CD4-positive, alpha-beta T cell treated with Interleukin-12 subunit alpha and Interleukin-12 subunit beta, for 1 hour (primary cell): ENCODE measurements at places on chromosomes 11 and 22.

DNA sequence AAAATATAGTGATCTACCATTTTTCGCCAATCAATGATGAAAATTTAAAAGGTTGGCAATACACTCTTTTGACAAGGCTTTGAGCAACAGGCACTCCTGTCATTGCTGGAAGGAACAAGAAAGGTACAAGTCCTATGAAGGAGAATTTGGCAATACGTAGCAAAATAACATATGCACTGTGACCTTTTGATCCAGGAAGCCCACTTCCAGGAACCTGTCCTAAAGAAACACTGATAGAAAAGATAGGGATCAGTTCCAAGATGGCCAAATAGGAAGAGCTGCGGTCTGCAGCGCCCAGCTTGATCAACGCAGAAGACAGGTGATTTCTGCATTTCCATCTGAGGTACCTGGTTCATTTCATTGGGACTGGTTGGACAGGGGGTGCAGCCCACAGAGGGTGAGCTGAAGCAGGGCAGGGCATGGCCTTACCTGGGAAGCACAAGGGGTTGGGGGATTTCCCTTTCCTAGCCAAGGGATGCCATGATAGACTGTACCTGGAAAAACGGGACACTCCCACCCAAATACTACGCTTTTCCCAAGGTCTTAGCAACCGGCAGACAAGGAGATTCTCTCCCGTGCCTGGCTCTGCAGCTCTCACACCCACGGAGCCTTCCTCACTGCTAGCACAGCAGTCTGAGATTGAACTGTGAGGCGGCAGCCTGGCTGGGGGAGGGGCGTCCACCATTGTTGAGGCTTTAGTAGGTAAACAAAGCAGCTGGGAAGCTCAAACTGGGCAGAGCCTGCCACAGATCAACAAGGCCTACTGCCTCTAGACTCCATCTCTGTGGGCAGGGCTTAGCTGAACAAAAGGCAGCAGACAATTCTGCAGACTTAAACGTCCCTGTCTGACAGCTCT, 69.7 kb upstream of the GALNT18 start:
- no peak for DNase-seq

DNA sequence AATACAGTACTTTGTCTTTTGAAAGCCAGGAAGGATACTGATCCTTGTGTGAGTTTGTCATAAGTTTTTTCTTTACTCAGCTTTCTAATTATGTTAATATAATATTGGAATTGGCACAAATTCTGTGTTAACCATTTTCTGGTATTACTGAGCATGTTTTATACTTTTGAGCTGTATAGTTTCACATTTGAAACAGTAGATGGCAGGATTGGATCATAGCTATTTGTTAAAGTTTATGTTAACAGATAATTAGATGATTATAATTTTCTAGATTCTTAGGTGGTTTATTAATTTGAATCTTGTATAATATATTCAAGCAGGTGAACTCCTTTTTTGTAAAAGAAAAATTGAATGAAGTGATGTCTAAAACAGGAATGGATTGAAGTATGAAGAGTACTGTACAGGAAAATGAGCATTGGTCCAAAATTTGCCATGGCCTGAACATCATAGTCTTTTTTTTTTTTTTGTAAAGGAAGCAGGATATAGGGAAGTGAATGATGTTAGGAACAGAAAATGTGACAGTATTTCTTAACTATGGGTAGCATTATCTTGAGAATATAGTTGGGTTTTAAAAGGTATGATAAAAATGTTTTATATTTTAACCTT, 102.0 kb downstream of the CYP2R1 start:
- peak; percentile 45 for DNase-seq

- DNase-seq: no peak
Observed at GRCh38 chr11:83132191-83132590, 24.7 kb upstream of the PCF11 start.

DNA sequence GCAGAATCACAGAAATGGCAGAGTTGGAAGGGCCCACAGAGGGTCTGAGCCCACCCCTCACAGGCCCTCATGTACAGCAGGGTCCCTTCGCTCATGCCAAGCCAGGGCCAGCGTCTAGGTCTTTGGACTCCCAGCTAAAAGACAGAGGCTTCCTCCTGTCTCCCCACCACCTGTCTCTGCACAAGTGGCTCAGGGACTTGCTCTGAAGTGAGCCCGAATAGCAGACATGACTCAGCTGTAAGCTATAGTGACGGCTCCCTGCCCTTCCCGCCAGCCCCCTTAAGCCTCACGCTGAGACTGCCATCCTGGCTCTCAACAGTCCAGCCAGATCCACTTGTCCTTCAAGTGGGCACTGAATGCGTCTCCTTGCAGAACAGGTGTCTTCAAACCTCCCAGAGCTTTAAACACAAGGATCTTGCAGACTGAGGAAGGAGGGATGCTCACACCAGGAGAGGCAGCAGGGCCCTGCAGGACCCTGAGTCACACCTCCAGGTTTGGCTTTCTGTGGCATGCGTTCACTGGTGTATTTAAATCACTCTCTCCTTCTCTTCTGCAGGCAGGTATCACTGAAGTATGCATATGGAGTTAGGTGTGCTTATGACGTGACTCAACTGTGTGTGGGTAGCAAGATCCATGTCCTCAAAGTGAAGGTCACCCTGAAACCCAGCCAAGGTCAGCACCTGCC, 154.9 kb downstream of the CACNA1I start:
- no peak for DNase-seq

- DNase-seq: no peak
Observed at GRCh38 chr11:41308286-41308685, 151.2 kb downstream of the LRRC4C start.

GRCh38 chr11:36023922-36024321, 80.1 kb downstream of the LDLRAD3 start:
- no peak for DNase-seq

DNA sequence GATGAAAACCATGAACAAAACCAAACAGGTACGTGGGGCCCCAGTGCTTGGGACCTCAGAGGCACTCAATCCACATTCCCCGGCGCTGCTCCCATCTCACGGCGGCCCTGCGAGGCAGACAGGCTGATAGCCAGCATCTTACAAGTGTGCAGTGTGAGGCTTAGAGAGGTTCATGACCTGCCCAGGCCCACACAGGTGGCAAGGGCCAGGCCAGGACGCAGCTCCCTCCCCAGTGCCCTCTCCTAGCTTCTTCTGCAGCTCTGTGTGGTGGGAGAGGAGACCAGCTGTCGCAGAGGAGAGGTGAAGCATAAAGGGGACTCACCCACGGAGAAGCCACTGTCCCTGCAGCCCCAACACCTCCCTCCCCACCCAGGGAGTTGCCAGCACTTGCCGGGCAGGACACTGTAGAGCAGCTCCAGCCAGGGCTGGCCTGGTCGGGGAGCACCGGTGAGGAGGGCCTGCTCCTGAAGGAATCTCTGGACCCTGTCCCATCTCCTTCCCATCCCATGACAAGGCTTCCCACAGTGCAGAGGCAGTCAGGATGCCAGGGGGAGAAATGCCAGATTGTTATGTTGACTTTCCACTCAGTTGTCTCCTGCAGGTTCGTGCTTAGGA, 92.4 kb upstream of the TMEM45B start:
- no peak for DNase-seq

- DNase-seq: no peak
Observed at GRCh38 chr11:44017443-44018126, 30.2 kb upstream of the ACCSL start.

DNA sequence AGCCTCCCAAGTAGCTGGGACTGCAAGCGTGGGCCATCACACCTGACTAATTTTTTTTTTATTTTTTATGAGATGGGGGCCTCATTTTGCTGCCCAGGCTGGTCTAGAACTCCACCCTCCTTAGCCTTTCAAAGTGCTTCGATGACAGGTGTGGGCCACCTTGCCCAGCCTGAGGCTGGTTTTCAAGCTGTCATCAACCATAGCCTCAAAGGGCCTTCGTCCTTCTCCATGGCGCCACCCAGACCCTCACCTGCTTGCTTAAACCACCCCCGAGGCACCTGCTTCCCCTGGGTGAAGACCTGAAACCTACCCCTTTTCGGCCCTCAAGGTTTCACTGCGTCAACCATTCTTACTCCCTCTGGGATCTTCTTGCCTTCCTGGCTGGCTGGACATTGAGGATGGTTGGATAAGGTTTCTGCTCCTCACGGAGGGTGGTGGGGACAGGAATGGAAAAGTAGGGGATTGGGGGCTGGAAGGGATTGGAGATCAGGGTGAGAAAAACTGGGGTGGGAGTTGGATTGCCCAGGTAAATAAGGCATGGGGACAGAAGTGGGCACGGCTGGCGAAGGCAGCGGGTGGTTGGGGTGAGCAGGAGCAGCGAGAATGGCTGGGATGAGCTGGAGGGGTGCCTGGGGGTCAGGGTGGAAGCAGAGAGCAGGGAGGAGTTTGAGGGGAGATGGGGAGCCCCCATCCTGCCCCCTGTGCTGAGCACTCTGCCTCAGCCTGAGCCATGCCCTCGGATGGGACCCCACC, 2.8 kb upstream of the ACR start:
- no peak for DNase-seq

DNA sequence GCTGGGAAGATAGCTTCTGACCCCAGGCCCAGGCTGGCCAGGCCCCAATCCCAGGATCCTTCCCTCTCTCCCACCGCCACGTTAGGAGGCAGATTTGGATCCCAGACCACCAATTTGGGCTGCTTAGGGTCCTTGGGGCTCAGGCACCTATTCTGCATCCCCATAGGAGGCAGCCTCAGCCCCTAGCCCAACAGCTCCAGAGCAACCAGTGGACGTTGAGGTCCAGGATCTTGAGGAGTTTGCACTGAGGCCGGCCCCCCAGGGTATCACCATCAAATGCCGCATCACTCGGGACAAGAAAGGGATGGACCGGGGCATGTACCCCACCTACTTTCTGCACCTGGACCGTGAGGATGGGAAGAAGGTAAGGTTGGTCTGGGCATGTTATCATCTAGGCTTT, 16.1 kb downstream of the TUB start:
- no peak for DNase-seq

GRCh38 chr11:104583857-104584256, 314.4 kb downstream of the CASP12 start:
- DNase-seq: no peak

DNA sequence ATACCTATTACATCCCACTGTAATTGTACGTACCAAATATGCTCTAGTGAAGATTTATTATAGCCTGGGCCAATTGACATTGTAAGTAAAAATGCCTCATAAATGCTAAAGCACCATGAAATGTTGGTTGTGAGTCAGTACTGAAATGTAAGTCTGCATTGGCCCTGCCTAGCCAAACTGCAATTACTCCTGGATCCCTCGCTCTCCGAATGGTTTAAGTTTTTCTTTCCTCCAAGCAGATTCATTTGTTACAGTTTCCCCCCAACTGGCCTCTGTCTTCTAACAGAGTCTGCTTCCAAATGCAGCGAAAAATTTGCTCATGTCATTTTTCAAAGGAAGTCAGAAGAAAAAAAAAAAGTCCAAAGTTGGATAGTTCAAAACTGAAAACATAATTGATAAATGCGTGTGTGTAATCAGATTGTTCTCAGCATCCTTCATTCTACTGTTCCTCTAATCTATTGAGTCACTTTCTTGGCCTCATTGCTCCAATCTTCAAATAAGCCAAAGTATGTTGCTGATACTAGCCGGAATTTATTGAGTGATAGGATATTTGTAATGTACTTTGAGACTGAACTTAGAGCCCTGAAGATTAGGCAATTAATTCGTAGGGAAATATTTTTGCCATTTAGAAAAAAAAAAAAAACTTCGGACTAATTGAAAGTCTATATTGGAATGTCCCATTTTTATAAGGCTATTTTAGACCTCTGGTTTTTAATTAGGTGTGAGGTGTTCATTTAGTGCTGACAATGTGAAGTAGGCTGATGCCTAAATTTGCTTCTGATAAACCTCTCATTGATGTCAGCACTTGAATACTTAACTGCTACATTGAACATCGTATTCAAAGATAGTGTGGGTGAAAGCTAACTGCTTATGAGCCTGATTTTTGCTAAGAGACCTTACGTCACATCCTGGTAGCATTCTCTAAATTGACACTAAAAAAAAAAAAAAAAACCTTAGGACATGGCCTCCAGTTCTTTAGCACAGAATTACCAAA, 93.4 kb downstream of the WT1 start:
- no peak for DNase-seq

- no peak for DNase-seq
Observed at GRCh38 chr22:42978453-42979103, 36.4 kb downstream of the PACSIN2 start.
